ENCODE measurements at places on chromosomes 7 and 10.

GRCh38 chr7:4127909-4128560 lies 554.1 kb upstream of the FOXK1 start:
- no peak for DNase-seq

GRCh38 chr7:72038022-72038732 lies 374.0 kb downstream of the CALN1 start:
- no peak for DNase-seq

- DNase-seq, result no peak
Observed at GRCh38 chr10:125084191-125084613, 76.2 kb downstream of the CTBP2 start.

GRCh38 chr7:34453150-34453549 lies 204.9 kb upstream of the NPSR1 start:
- no peak for DNase-seq

All from hematopoietic multipotent progenitor cell treated with erythropoietin and hydrocortisone succinate and interleukin-3 and kit ligand, for 8 days (in vitro differentiated cells).